ENCODE measurements at places on chromosomes 6 and 20.

GRCh38 chr6:147615659-147616456 is 107.4 kb downstream of the SAMD5 start:
- peak; percentile 56 for DNase-seq

DNA sequence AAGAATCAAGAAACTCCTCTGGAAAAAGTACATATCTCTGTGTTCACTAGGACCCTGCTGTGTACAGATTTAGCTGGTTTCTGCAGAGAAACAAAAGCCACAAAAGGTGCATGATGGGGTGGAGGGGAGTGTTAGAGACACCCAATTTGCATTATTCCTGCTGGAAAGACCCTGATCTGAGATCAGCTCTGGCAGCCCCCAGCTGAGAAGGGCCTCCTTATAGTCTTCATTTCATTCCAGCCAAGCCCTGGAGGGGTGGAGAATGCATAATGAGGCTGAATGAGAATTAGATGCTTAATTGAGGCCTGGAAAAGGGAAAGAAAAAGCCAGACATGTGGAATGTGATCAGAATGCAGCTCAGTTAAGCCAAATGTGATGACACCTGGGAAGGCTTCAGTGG is 545.6 kb downstream of the KIF16B start:
- no peak for DNase-seq

GRCh38 chr6:87182321-87182720 is 27.0 kb downstream of the ZNF292 start:
- DNase-seq: no peak

- DNase-seq: no peak
Measured at GRCh38 chr6:24906314-24906713, 29.4 kb downstream of the RIPOR2 start.

GRCh38 chr20:8744228-8744844 is 324.6 kb upstream of the PLCB4 start:
- DNase-seq: peak; percentile 66

DNA sequence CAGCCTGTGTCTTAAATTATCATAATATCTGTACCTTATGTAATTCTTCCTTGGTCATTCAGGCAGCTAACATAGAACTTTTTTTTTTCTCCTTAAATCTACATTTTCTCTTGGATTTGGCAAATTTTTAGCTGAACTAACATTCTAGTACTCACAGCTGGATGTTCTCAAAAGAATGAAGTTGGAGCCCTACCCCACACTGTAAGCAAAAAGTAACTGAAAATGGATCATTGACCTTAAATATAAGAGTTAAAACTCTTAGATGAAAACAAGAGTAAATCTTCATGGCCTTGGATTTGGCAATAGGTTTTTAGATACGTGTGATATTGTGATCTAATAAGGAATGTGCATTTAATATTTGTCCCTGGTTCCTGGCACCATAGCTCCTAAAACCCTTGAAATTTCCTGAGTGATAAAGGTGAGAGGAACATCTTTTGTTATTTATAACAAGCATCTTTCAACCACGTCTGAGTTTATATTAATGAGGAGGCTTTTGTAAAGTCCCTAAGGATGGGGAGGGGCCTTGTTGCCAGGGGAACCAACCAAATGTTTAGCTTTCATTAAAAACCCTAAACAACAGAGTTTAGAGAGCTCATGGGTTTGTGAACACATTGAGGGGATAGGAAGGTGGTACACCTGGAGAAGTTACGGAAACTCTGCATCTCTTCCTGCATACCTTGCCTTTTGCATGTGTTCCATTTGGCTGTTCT is 106.1 kb upstream of the ADGRF4 start:
- no peak for DNase-seq

DNA sequence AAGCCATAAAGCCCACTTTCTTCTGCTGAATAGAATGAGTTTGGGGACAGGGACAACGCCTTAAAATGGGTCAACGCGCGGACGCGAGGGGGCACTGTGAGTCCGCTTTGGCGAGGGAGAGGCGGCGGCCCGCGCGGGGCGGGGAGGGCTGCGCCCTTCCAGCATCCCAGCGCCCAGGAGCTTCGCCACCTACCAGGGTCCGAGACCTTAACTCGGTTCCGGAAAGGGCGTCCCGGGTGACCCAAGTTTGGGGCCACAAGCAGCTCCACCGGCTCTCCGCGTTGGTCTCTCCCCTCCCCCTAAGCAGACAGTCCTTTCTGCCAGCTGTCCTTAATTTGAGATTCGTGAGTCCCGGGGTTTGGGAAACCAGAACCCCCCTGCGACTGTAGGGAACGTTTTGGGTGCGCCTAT is 1.8 kb upstream of the SAMD5 start:
- peak; percentile 40 for DNase-seq

DNA sequence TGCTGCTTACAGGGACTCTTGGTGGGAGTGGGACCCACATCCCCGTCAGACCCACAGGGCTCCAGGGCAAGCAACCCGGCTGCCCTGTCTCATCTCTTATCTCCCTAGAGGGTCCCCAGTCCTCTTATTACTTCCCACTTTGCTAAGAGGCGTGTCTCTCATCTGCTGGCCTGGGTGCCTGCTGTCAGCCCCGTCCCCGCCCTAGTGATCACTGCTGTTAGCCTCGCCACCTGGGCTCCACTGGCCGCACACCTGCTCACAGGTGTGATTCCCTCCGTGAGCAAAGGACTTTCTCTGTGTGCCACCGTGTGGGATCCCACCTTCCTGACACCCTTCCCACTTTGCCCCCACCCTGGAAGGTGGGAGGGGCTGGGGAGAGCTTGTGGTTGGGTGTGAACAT is 57.6 kb downstream of the TCP11 start:
- no peak for DNase-seq

DNA sequence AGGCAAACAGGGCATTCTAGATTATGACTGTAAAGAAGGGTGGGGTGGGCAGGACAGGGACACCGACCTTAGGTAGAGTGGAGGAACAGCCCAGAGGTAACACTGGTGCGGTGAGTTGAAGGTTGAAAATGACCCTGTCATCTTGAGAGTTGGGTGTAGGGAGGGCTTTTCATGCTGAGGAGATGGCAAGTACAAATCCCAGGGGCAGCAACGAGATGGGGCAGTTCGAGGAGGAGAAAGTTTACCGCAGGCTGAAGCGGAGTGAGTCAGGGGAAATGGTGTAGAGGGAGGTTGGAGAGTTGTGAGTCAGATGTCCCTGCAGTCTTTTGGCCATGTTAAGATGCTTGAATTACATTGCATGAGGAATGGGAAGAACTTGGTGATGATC is 101.1 kb downstream of the HIVEP1 start:
- DNase-seq: peak; percentile 34

DNA sequence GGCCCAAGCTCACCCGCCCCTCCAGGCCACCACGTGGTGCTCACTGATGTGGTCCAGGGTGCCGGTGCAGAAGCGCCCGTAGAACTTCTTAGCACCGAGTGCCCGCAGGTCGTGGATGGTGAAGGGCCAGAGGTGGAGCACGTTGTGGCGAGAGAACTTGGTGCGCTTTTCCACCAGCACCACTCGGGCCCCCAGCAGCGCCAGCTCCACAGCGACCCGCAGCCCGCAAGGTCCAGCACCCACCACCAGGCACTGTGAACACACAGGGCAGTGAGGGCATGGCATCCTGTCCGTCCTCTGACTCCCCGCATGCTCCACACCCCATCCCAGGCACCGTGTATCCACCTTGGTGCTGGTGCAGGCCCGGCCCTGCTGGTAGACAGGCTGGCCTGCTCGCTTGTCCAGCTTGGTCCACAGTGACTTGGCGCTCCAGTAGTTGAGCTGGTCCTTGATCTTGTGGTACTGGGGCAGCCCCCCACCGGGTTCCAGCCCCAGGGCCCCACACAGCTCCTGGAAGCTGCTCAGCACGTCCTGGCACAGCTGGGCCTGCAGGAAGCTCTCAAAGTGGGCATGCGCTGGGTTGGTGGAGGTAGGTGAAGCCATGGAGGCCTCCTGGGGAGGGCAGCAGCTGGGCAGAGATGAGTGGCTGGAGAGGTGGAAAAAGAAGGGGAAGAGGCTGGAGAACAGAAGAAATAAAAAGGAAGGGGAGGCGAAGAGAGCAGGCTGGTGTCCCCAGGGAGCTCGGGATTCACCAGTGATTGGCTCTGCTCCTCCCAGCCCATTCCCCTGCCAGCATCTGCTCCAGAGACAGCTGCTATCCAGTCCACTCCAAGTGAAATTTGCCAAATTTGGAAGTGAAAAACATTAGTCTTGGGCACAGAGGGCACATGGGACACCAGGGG is 1.7 kb downstream of the MICAL1 start:
- peak; percentile 76 for DNase-seq

DNA sequence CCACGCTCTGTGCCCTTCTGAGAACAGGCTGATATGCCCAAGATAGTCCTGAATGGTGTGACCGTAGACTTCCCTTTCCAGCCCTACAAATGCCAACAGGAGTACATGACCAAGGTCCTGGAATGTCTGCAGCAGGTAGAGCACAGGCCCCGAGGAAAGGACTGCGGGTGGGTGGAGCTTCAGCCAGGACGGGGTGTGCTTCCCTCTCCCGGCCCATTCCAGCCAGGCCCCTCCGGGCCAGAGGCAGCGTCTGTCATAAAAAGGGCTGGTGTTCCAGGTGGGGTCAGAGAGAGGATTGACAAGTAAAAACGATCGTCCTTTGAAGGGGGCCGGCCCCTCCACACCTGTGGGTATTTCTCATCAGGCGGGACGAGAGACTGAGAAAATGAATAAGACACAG is 1.3 kb downstream of the RTEL1 start:
- DNase-seq: no peak

GRCh38 chr20:2507464-2507863 is 1.3 kb downstream of the ZNF343 start:
- no peak for DNase-seq

- no peak for DNase-seq
Measured at GRCh38 chr20:56249244-56249955, 868 bp downstream of the MC3R start.

DNA sequence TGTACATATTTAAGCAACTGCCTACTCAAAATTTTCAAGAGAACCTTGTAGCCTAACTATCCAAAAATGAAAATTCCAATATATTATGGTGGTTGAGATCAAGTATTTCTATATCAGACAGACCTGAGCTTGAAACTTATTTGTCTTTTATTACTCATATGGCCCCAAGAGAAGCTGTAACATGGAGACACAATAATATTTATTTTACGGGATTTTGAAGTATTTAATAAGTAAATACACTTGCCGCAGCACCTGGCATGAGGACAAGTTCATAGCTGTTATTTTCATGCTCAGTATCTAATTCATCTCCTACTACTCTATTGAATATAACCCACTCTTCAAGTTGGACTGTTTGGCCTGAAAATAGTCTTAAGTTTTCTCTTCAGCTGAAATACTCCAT is 28.0 kb downstream of the PTPRK start:
- peak; percentile 48 for DNase-seq

- DNase-seq: peak; percentile 90
Measured at GRCh38 chr6:140052736-140053729, 678.6 kb upstream of the CITED2 start.

GRCh38 chr20:59404749-59405148 is 104.3 kb downstream of the EDN3 start:
- DNase-seq: no peak

- no peak for DNase-seq
Measured at GRCh38 chr20:51400051-51400926, 142.2 kb downstream of the NFATC2 start.

DNA sequence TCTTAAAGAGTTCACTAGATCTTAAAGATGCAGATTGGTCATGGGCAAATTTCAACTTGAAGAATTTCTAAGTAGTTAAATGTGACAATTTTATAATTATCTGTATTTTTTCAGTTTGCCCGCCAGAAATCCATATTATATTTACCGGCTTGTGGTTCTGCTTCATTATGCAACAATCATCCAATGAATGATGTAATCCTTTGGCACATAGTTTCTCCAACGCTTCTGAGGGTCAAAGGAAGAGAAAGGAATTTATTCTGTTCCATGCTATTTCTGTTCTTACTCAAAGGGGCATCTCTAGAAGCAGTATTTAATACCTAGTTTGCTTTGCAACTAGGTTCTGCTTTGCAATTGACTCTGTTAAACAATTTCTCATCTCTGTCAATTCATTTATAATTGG is 359.3 kb upstream of the PLCB4 start:
- DNase-seq: no peak

DNA sequence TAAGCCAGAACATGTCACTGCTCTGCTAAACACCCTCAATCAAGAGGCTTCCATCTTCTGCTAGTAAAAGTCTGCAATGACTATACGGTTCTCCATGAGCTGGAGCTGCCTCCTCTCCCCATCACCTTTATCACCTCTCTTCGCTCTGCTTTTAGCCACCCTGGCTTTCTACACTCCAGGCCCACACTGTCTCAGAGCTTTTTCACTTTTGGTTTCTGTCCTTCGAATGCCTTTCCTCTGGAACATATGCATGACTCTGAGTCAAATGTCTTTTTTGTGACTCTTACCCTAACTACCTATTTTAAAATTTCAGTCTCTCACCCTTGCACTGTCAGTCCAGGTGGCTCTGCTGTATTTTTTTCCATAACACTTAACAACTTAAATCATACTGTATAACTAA is 525.4 kb upstream of the RNF217 start:
- DNase-seq: no peak

- DNase-seq: peak; percentile 98
Measured at GRCh38 chr6:134589512-134589911, 271.6 kb upstream of the SGK1 start.

- no peak for DNase-seq
Measured at GRCh38 chr6:49342410-49342809, 120.6 kb downstream of the MMUT start.

DNA sequence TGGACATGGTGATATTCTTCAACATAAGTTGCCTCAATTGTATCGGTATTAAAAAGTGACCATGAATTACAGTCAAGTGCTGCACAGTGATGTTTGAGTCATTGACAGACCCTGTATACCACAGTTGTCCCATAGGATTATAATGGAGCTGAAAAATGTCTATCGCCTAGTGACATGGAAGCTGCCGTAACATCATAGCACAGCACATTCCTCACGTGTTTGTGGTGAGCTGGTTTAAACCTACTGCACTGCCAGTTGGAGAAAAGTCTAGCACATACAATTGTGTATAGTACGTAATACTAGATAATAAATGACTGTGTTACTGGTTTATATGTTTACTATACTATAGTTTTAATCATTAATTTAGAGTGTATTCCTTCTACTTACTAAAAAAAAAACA is 150.2 kb downstream of the CDH26 start:
- no peak for DNase-seq

DNA sequence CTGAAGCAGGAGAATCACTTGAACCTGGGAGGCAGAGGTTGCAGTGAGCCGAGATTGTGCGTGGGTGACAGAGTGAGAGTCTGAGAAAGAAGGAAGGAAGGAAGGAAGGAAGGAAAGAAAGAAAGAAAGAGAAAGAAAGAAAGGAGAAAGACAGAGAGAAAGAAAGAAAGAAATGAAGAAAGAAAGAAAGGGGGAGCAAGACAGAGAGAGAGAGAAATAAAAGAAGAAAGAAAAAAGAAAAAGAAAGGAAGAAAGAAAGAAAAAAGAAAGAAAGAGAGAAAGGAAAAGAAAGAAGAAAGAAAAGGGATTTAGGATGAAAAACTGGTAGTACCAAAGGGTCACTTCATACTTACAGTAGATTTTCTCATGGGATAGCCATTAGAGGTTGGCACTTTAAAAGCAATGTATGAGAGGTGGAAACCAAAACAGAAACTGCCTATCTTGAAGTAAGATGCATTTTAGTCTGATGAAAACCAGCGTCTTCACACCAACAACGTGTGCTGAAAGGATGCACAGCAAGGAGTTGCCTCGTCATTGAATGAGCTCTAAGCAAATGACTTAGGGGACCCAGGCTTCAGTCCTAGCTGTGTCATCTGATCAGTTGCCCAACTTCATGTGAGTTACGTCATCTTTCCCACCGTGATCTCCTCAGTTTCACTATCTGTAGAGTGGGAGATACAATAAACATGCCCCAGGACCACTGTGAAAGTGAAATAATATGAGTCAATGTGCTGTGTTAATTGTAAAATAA is 133.9 kb upstream of the NEDD9 start:
- DNase-seq: no peak

Data from fibroblast of gingiva (primary cell).